Fibroblast of the aortic adventitia (primary cell): ENCODE measurements at places on chromosomes 1 and 21.

DNA sequence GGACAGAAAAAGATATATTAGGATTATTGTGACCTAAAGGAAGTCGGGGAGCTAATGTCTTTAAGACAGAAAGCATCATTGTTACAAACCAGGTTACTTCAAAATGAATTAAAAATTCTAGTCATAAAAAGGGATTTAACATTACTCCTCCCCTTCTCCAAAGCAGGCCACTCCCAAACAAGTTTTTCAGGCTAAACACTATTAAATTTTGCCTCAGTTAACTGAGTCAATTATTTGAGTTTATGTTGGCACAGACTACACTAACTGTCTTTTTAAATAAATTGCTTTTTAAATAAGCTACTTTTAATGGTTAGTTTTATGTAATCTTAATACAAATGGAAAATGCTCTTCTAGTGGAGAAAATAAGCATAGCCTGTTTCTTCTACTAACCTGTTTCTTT lies 395.0 kb upstream of the DUSP10 start:
- no peak for DNase-seq

DNA sequence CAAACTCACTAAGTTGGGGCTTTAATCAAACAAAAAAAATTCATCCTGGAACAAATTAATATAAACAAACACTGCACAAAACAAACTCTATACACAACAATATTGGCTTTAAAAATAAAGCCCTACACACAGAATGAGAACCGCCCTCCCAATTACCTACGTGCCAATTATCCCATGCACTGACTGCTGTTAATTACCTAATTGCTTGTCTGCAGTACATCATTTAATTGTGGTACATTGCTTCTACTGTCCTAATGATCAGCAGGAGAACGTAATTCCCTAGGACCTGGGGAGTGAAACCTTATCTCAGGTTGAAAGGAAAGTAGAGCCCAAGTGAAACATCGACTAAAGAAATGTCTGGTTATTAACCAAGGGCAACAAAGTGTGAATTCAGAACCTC lies 364.5 kb downstream of the KCNH1 start:
- DNase-seq: no peak

- DNase-seq: no peak
These were observed 46.2 kb downstream of the ATP5PF start for GRCh38 chr21:25688275-25689155.

DNA sequence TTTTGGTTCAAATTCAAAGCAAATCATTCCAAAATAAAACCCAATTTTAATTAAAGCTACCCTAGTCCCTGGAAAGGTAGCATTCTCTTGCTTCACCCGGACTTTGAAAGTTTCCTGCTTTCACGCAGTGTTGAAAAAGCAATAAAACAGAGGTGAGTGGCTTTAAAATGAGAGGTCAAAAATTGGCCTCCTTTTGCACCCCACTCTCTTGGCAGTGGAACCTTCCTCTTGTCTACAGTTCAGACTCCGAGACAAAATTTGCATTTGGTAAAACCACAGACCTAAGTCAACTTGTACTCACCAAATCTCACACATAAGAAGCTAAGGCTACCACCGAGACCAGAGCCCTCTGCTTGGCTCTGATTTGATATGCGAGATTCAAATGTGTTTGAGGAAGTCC lies 252.7 kb downstream of the TTLL7 start:
- DNase-seq: no peak

DNA sequence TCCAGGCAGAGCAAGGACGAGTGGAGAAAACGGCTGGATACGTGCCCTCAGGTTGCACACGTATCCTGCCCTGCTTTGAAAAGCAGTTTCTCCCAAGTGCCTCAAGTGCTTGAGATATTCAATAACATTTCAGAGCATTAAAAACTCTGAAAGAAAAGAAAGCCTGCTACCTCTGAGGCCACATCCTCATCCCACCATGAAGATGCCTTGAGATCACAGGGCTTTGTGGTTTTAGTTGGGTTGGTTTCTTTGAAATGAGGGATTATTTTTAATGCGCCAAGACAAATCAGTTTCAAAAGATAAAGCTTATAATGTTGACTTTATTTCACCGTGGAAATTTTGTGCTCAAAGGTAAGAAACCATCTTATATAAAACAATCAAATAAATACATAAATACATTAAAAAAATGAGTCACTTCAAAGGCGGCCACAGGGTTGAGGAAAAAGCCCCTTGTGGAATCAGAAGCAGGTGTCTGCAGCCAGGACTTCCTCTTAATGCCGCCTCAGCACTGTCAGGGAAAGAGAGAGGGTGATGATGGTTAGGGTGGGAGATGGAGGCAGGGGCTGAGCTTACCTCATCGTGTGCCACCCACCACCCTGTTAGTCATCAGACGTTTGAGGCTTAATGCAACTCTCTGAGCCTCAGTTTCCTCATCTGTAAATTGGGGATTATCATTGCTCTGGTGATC lies 1.4 kb downstream of the NPPB start:
- no peak for DNase-seq

DNA sequence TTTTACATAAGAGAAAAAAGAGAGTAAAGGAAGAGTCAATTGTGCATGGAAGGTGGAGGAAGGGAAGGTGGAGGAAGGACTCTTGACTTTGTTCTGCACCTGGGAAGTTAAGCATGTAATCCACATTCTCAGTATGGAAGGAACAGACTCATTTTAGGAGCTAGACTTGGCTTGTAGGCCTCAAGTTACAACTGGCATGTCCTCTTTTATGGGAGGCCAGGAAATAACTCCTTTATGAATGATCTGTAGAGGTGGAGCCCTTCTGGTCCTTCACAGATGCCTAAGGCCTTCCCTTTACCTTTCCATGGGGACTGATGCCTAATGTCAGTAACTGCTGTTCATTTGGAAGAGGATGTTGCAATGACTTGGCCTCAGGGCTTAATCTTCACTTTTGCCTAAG lies 29.4 kb upstream of the CCSAP start:
- no peak for DNase-seq

GRCh38 chr21:16264319-16264718 lies 534.5 kb downstream of the USP25 start:
- peak; percentile 53 for DNase-seq

DNA sequence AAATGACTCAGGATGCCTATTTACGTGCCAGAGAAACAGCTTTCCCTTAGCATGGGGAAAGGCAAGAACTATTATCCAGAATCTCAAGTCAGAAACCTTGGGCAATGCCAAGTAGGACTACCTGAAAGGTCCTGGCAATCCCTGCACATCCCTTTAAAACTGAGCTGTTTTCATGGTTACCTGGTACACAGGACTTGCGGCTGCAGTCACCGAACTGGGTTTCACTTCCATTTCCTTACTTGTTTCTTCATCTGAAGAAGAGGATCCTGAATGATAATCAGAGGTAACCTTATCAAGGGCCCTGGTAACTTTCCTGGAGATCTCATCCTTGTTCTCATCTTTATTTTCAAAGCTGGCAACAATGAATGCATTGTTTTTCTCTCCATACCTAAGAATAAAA lies 14.3 kb downstream of the BTG3 start:
- DNase-seq: no peak

DNA sequence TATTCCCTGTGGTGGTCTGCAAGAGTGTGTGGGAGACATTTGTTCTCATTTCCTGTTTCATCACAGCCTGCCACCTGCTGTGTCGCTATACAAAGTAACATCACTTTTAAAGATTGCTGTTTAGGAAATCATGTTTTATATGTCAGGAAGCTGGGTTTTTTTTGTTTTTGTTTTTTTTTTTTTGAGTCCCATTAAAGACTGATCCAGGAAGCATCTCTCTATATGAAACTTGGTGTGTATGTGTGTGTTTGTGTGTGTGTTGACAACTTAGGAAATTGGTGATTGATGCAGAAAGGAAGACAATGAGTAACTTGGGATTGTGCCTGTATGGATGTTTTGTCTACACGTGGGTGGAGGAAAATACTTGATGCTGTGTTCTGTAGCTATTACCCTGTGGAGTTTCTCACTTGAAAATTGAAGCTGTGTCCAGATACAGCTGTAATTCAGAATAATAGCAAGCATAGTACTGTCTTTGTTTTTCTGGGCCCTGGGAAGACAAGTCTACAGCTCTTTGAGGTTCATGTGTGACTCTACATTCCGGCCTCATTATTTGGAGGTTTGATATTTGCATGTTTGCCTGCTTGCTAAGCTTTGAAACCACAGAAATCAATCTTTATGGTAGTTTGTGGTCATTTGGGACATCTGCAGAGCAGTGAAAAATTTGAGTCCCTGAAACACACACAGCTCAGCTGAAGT lies 47.9 kb downstream of the LAMC1 start:
- DNase-seq: peak; percentile 61

DNA sequence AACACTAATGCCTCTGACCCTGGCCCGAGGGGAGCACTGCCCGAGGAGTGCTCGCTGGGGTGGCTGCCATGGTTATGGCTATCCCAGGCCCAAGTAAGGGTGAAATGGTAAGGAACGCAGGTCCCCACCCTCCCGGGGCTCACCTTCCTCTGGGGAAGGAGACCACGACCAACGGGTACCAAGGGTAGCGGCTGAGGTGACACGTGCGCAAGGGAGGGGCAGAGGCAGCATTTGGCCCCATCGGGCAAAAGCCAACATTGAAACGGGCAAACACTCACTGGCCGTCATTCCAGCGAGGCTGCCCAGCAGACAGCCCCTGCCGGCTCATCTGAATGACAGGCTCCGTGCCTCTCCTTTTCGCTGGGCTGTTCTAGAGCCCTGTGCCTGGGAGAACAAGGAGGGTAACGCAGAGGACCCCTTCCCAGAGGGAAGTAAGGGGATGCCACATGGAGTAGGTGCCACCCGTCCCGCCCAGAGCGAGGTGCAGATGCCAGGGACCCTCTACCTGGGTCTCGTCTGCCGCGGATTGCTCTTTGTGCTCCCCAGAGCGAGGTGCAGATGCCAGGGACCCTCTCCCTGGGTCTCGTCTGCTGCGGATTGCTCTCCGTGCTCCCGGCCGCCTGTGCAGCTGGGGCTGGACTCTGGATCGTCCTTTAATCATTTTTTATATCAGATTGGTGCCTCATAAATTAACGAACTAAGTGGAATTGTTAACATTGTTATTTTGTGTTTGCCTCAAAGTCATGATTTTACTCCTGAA lies 16.2 kb downstream of the ACTRT2 start:
- DNase-seq: no peak

- DNase-seq: no peak
These were observed 216.1 kb downstream of the RPS6KC1 start for GRCh38 chr1:213266983-213267772.

- peak; percentile 28 for DNase-seq
These were observed 161.4 kb upstream of the CAMK1G start for GRCh38 chr1:209421978-209422680.

- peak; percentile 33 for DNase-seq
These were observed 20.6 kb upstream of the SLC45A3 start for GRCh38 chr1:205700865-205701401.

DNA sequence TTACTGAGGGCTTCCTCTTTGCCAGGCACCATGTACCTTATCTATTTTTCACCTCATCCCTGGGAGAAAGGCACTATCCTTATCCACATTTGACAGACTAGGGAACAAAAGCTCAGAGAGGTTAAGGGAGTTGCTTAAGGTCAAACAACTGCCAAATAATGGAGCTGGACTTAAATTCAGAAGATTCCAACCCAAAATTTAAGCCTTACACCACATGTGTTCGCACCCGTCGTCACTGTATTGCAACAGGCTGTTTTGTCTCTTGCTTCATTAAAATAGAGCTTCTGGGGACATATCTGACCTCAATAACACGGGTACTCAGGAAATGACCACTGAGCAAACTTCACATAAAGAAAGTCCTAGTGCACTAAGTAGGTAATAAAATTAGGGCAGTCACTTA lies 62.0 kb downstream of the TRABD2B start:
- DNase-seq: no peak

DNA sequence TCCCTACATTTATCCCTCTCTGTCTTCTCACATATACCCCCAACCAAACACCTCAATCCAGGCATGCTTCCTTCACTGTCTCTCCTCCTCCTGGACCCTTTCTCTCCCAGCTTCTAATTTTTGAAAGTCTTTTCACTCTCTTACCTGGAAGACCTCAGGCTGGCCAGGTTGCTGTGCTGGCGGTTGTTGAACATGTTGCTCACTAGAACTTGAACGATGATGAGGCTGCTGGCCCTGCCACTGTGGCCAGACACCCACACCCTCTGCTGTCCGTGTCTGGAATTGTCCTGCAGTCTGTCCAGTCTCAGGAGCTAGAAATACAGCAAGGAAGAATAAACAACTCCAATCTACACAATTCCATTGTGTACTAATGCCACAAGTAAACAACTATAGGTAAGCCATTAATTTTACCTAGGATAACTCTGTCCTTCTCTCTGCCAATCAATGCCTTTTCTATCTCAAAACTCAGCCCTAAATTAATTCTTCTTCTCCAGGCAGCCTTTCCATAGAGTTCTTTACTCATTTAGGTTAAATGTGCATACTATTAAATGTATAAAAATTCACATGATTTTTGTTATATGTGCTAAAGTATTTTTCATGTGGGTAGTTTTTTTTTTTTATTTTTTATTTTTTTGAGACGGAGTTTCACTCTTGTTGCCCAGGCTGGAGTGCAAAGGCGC lies 5.1 kb upstream of the CTSK start:
- DNase-seq: peak; percentile 72

DNA sequence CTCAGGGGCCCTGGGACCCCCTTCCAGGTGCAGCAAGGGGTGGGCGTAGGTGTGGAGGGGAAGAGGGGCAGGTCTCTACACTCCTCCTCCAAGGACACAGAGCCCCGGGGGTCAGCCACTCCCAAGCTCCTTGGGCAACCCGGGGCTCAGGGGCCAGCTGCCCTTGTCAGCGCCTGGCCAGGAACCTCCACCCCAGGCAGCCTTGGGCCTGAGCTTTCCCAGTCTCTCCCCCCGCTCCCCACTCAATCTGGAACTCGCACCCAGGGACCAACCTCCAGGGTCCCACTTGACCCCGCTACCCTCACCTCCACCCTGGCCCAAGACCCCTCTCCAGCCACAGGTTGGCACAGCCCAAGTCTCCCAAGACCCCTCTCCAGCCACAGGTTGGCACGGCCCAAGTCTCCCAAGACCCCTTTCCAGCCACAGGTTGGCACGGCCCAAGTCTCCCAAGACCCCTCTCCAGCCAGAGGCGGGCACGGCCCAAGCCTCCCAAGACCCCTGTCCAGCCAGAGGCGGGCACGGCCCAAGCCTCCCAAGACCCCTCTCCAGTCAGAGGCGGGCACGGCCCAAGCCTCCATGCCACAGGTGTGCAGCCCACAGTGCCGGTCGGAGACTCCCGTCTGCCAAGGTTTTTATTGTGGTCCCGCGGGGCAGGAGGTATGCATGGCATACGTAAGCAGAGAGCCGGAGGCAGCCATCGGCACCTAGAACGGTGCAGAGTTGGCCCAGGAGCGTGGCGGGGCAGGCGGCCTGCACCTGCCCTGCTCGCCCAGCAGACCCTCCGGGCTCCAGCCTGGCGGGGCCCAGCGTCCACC lies 3.0 kb downstream of the TNFRSF4 start:
- no peak for DNase-seq

GRCh38 chr1:176954242-176954641 lies 210.3 kb downstream of the ASTN1 start:
- DNase-seq: peak; percentile 2

- DNase-seq: peak; percentile 10
These were observed 77.0 kb upstream of the LRRC8D start for GRCh38 chr1:89743788-89744187.

- DNase-seq: no peak
These were observed 34.5 kb downstream of the RAB4A start for GRCh38 chr1:229305392-229305791.
